ENCODE measurements at places on chromosomes 4 and X. TPM values are rescaled to one million over a fixed set of nuclear protein-coding genes. Genes with fewer than 3 reads are reported as not detected.

Gene FAAH2
- 0.54 TPM for total RNA-seq

Gene MEPE
- total RNA-seq = not detected

Gene RPS6KA6
- 5.2 TPM for total RNA-seq

Gene WNK3
- total RNA-seq = 0.11 TPM

Gene CD40LG
- not detected for total RNA-seq

Gene MID1
- 28.3 TPM for total RNA-seq

Gene RASSF6
- total RNA-seq = 0.66 TPM

Gene STATH
- not detected for total RNA-seq

Gene GIMD1
- not detected for total RNA-seq

Gene ZCCHC12
- 0.21 TPM for total RNA-seq

Gene NKX1-1
- total RNA-seq = 0.06 TPM

Gene DCLK2
- 8.0 TPM for total RNA-seq

Gene LEF1
- 0.11 TPM for total RNA-seq

Gene SUPT20HL1
- total RNA-seq = not detected

Gene SHOX
- total RNA-seq = 0.02 TPM

Gene SLC7A11
- total RNA-seq = 18.7 TPM

Gene ZFP42
- not detected for total RNA-seq

Gene DDX53
- total RNA-seq = not detected

Gene QDPR
- 56.5 TPM for total RNA-seq

Gene GPM6B
- 0.32 TPM for total RNA-seq

Gene DNAAF6
- total RNA-seq = not detected

Gene CCKAR
- total RNA-seq = not detected

Gene CXorf66
- not detected for total RNA-seq

Gene SYP
- 2.9 TPM for total RNA-seq

Gene TMEM271
- total RNA-seq = not detected

Gene VEGFD
- total RNA-seq = 0.17 TPM

Gene GAGE12E
- total RNA-seq = not detected

Gene MYOZ2
- not detected for total RNA-seq

Gene SLC4A4
- total RNA-seq = 1.6 TPM

Gene RHOXF2B
- not detected for total RNA-seq

Gene WDFY3
- total RNA-seq = 5.7 TPM

Gene XAGE1B
- total RNA-seq = 206 TPM

Gene SPP1
- 160 TPM for total RNA-seq

Gene IBSP
- total RNA-seq = not detected

Gene JCHAIN
- total RNA-seq = 0.24 TPM

Gene HOPX
- not detected for total RNA-seq

Gene TMEM154
- total RNA-seq = 0.03 TPM

Gene GSX2
- total RNA-seq = not detected

Gene MAML3
- total RNA-seq = 13.7 TPM

Gene UCHL1
- total RNA-seq = 938 TPM

Gene CXCL5
- total RNA-seq = 31.0 TPM

Gene SLC2A9
- total RNA-seq = 0.38 TPM

Gene HTR2C
- total RNA-seq = not detected
